IgD-negative memory B cell (primary cell): ENCODE measurements at places on chromosomes 11 and 22. TPM values are rescaled to one million over a fixed set of nuclear protein-coding genes. Genes with fewer than 3 reads are reported as not detected.

The CRACR2B gene
- 20.0 TPM for polyA plus RNA-seq

The IRAG1 gene
- 0.18 TPM for polyA plus RNA-seq

The FXYD2 gene
- not detected for polyA plus RNA-seq

The FIBP gene
- polyA plus RNA-seq, result 97.0 TPM

The TSPAN32 gene
- 7.1 TPM for polyA plus RNA-seq

The ARHGAP8 gene
- polyA plus RNA-seq, result not detected

The SULT4A1 gene
- polyA plus RNA-seq, result not detected

The MFNG gene
- 212 TPM for polyA plus RNA-seq

The POU2AF1 gene
- polyA plus RNA-seq, result 194 TPM

The DEUP1 gene
- polyA plus RNA-seq, result not detected

The IGLL1 gene
- polyA plus RNA-seq, result not detected

The OR8J3 gene
- not detected for polyA plus RNA-seq

The INPP5J gene
- not detected for polyA plus RNA-seq

The GNAZ gene
- 2.0 TPM for polyA plus RNA-seq
